Activated CD4-positive, alpha-beta T cell treated with anti-CD3 and anti-CD28 coated beads, Interleukin-2, amount 10 ng/mL, durations not matched to agents 24 days and 14 days (primary cell): ENCODE measurements at places on chromosomes 3 and 15.
A peak's percentile ranks its signal among the peaks of the same experiment; 100 is the strongest.

DNA sequence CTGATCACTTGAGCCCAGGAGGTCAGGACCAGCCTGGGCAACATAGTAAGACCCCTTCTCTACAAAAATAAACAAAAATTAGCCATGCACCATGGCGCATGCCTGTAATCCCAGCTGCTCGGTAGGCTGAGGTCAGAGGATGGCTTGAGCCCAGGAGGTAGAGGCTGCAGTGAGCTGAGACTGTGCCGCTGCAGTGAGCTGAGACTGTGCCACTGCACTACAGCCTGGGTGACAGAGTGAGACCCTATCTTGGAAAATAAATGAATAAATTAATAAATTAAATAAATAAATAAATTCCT lies 10.8 kb downstream of the SHISA5 start:
- no peak overlapping the region for H3K4me3 ChIP-seq
- H3K27me3 ChIP-seq = no peaks in the 10 kb centered on the region
- peaks cover 2% of the 10 kb centered on the region for H3K4me1 ChIP-seq
- H3K27ac ChIP-seq = no peak overlapping the region
- no peak for DNase-seq

DNA sequence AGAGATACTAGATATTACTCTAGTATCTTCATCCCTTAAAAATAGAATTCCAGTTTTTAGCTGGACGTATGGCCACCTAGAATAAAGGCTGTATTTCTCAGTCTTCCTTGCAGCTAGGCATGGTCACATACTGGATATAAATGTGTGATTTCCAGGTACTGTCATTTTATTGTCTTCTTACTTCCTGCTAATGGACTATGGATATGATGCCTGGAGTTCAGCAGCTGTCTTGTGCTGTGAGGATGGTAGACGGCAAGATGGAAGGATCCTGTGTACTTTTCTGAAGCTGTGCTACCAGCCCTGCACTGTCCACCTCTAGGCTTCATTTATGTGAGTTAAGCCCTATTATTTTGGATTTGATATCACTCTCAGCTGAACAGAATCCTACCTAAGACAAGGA lies 83.4 kb downstream of the EBLN2 start:
- DNase-seq = no peak
- H3K4me1 ChIP-seq = no peaks in the 10 kb centered on the region
- no peaks in the 10 kb centered on the region for H3K36me3 ChIP-seq

DNA sequence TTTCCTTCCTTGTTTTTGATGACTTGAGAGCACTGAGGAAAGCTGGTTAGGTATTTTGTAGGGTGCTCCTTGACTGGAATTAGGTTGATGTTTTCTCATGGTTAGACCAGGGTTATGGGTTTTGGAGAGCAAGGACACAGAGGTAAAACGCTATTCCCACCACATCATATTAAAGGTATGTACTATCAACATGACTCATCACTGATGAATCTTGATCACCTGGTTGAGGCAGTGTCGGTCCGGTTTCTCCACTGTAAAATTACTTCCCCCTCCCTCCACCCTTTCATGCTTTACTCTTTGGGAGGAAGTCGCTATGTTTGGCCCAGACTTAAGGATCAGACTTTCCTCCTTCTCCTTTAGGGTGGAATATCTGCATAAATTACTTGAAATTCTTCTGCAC lies 201.6 kb downstream of the EDEM1 start:
- no peak overlapping the region for H3K4me3 ChIP-seq
- no peaks in the 10 kb centered on the region for H3K36me3 ChIP-seq
- no peak overlapping the region for H3K27ac ChIP-seq
- H3K4me1 ChIP-seq = no peaks in the 10 kb centered on the region
- peaks cover 2% of the 10 kb centered on the region for H3K27me3 ChIP-seq

- H3K27me3 ChIP-seq = peaks cover 47% of the 10 kb centered on the region
- no peak overlapping the region for H3K4me3 ChIP-seq
- no peaks in the 10 kb centered on the region for H3K4me1 ChIP-seq
- DNase-seq = no peak
These were observed 13.8 kb upstream of the MSL2 start for GRCh38 chr3:136209921-136210320.

DNA sequence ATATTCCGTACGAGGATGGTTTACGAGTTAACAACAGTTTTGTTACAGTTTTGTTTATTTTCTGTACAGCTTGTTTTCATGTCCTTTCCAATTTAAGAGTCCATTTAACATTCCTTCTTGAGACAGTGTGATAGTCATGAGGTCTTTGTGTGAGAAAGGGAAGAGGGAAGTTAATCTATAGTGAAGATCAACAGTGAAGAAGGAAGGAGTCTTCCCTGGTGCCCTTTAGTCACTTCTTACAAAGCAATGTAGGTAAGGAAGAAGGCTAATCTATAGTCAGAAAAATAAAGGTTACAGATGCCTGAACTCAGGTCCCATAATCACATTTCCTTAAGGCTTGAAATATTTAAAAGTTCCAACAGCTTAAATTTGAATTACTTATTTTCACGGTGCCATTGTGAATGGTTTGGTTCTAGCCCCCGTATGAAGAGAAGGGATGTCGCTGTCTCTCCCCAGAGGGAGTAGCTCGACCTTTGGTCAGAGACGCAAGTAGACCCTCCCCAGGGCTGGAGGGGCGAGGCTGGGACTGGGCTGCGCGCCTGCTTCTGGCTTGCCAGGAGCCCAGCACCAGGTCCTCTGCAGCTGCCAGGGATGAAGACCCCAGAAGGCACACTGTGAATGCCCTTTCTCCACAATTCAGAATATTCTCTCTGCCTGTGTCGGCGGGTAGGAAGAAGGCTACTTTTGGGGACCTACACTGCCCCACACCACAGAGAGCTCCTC lies 34.9 kb downstream of the EDEM1 start:
- H3K4me1 ChIP-seq = peaks cover 5% of the 10 kb centered on the region
- H3K4me3 ChIP-seq = no peak overlapping the region
- H3K36me3 ChIP-seq = peaks cover 20% of the 10 kb centered on the region
- no peaks in the 10 kb centered on the region for H3K27me3 ChIP-seq

DNA sequence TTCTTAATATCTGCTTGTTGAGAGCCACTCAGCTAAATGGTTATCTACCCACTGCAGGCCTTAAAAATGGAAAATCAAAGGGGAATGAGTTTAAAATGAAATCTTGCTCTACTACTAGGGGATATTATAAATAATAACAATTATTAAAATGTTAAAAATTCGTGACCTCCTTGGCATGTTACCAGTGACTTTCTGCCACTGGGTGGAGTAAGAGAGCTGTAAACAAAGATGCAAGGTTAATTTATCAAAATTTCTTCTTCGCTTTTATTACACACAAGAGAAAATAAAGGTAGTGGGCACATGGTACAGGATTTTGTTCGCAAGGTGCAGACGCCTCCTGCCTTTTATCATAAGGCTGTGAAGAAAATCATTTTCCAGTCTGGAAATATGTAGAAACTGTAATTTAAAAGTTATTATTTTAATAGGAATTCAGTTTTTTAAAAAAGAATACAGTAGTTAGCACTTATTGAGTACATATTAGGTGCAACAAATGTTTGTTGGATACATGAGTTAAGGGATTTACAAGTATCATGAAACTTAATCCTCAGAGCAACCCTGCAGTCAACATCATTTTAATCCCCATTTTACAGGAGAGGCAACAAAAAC lies 272.6 kb downstream of the SUCLG2 start:
- H3K27me3 ChIP-seq = no peaks in the 10 kb centered on the region
- H3K36me3 ChIP-seq = peaks cover 15% of the 10 kb centered on the region
- H3K4me1 ChIP-seq = peaks cover 4% of the 10 kb centered on the region
- H3K27ac ChIP-seq = no peak overlapping the region
- no peak overlapping the region for H3K4me3 ChIP-seq

DNA sequence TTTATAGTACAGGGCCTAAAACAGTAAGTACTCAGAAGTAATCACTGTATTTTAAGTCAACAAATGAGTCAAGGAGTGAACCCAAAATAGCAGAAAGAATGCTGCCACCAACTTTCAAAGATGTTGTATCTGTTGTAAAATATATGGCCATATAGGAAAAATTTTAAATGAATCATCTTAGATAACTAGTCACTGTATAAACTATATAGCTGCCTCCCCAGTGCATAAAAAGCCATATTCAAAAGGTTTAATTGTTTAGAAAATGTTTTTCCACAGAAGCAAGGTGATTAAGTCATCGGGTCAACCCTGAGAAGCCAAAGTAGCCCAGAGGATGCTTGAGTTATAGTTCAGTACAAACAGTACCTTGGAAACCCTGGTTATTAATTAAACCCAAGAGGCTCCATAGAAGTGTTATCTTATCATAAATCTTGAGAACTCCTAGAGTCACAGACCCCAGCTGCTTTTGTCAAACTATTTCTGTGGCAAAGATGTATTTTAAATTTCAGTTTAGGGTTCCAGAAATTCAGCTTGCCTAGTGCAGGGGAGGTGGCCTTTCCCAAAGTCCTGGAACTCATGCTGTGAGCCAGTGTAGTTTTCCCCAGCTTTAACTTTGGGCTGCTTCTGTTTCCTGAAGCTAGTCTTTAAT lies 39.2 kb downstream of the MBNL1 start:
- peak overlapping the region; percentile 15 for H3K4me3 ChIP-seq
- DNase-seq = no peak
- H3K27ac ChIP-seq = peak overlapping the region; percentile 66

- no peaks in the 10 kb centered on the region for H3K4me1 ChIP-seq
- peaks cover 17% of the 10 kb centered on the region for H3K27me3 ChIP-seq
- DNase-seq = no peak
These were observed 26.2 kb upstream of the ZNF770 start for GRCh38 chr15:35014241-35014640.

DNA sequence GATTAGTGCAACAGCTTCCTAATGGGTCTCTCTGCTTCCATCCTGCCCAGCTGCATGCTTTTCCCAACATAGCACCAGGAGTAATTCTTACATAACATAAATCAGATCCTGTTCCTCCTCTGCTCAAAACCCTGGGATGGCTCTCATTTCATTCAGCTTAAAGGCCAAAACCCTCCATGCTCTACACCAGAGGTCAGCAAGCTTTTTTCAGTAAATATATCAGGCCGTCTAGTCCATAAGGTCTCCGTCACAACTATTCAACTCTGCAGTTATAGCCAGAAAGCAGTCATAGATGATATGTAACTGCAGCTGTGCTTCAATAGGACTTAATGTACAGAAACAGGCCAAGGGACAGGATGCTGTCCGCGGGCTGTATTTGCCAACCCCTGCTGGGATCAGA lies 202.8 kb upstream of the UBE2E2 start:
- H3K27me3 ChIP-seq = no peaks in the 10 kb centered on the region
- H3K4me3 ChIP-seq = no peak overlapping the region
- DNase-seq = no peak
- no peaks in the 10 kb centered on the region for H3K4me1 ChIP-seq
- H3K27ac ChIP-seq = no peak overlapping the region

GRCh38 chr15:81168131-81168526 lies 28.6 kb upstream of the IL16 start:
- no peak for DNase-seq
- no peak overlapping the region for H3K4me3 ChIP-seq
- H3K27me3 ChIP-seq = peaks cover 22% of the 10 kb centered on the region
- H3K27ac ChIP-seq = no peak overlapping the region
- H3K36me3 ChIP-seq = no peaks in the 10 kb centered on the region
- peaks cover 25% of the 10 kb centered on the region for H3K4me1 ChIP-seq

- no peaks in the 10 kb centered on the region for H3K36me3 ChIP-seq
- no peak overlapping the region for H3K27ac ChIP-seq
- no peaks in the 10 kb centered on the region for H3K27me3 ChIP-seq
- H3K4me3 ChIP-seq = no peak overlapping the region
- DNase-seq = no peak
These were observed 245.9 kb upstream of the IGF1R start for GRCh38 chr15:98402486-98402885.

- H3K4me1 ChIP-seq = peaks cover 17% of the 10 kb centered on the region
- no peak overlapping the region for H3K4me3 ChIP-seq
- no peaks in the 10 kb centered on the region for H3K27me3 ChIP-seq
- H3K36me3 ChIP-seq = peaks cover 7% of the 10 kb centered on the region
- H3K27ac ChIP-seq = peak overlapping the region; percentile 3
These were observed 5.3 kb upstream of the BLM start for GRCh38 chr15:90711842-90712241.

DNA sequence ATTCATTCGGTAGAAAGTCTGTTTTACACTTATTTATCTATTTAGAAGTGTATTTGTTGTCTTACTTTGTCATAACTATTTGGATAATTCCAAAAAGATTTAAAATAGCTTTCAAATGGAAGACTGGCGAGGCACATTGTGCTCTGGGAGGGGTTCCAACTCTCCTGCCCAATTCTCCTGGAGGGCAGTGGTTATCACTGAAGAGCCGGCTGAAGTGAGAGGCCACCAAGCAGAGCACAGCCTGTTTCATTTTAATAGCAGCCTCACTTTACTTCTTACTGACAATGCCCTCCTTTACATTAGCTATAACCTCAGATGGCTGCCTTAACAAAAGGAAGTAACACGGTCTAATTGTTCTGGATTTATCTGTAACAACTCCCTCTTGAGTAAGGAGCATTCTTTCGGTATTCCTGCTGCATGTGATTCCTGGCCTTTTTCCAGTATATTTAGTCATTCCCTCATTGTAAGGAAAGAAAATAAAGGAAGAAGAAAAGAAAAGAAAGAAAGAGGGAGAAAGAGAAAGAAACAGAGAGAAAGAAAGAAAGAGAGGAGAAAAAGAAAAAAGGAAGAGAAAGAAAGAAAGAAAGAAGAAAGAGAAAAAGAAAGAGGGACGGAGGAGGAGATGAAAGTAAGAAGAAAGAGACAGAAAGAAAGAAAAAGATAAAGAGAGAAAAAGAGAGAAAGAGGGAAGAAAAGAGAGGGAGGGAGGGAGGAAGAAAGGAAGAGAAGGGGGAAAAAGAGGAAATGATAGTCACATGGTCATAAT lies 339.8 kb upstream of the WNT5A start:
- H3K4me3 ChIP-seq = no peak overlapping the region
- H3K27ac ChIP-seq = no peak overlapping the region
- DNase-seq = no peak
- no peaks in the 10 kb centered on the region for H3K27me3 ChIP-seq
- H3K36me3 ChIP-seq = no peaks in the 10 kb centered on the region

DNA sequence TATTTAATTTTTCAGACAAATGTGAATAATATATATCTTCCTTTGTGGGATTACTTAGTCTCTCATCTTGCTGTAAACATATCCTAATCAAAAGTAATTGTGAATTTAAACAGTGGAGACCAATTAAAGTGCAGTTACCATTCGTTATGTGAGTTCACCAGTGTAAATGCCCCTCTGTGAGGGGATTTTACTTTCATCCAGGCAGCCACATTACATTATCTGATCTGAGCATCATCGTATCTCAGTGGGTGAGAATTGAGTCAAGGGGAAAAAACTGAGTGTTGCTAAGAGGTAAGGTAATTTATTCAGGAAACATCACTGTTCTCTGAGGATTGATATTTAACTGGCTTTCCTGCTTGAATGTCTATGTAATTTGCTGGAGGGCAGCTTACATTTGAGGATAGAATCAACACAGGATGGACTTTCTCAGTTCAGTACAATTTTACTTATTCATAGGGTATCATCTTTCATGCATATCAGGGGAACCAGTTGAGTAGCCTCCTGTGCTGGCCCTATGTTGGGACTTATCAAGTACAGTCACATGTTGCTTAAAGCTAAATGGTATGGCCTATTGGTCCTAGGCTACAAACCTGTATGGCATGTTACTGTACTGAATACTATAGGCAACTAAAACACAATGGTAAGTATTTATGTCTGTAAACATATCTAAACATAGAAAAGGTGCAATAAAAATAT lies 219.7 kb downstream of the CD47 start:
- no peaks in the 10 kb centered on the region for H3K27me3 ChIP-seq
- no peak overlapping the region for H3K27ac ChIP-seq
- no peak for DNase-seq
- no peaks in the 10 kb centered on the region for H3K36me3 ChIP-seq
- peaks cover 4% of the 10 kb centered on the region for H3K4me1 ChIP-seq
